Effector memory CD8-positive, alpha-beta T cell (primary cell): ENCODE measurements at places on chromosomes 13 and 19.

DNA sequence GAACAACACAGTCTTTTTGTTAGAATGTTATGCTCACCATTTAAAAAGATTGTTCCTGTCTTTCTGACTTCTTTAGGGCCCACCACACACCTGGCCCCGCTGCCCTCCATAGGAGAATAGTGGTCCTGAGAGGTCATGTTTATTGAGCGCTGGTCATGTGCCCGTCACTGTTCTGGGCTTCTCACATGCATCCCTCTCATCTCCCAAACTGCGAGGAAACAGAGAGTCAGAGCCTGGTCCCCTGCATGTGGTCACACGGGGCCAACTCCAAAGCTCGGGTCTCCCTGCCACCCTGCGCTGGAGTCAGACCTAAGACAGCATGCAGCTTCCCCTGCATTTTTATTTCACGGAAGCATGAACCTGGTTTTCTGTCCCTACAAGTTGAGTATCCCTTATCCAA, 70.4 kb upstream of the GPR183 start:
- DNase-seq, result no peak

DNA sequence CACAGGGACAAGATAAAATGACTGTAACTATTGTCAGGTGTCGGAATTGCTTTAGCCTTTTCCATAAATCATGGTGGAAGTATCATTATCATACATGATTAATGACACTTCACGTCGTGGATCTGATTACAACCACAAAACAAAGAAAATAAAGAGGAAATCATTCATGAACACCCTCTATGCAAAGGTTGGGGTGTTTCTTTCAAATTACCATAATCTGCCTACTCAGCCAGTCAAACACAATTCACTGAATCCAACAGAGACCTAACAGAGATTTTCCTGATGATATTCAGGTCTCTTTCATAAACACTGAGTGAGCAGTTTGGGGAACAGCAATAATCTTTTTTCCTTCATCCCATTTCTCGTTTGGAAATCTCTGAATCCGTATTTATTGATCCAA, 625.6 kb downstream of the DCT start:
- DNase-seq, result no peak

DNA sequence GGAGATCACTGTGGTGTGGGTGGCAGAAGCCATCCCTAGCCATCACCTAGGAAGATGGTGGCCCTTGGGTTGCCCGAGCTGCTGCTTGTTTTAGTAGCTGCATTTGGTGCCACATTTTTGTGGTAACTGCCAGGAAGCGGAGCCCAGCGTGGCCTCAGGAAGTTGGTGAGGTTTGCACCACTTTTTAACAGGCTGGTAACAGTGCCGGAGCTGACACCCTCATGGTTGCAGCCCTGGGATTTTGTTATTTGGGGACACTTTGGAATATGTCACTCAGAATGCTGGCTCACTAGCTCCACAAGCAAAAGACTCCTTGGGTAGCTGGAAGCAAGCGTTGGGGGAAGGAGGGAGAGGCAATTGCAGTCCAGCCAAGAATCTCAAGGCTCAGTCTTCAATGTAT, 22.1 kb downstream of the ACTN4 start:
- peak; percentile 46 for DNase-seq

- DNase-seq, result no peak
Measured at GRCh38 chr13:75581874-75582640, 32.5 kb downstream of the UCHL3 start.
